Skeletal muscle tissue (tissue), 5 donors: ENCODE measurements at places on chromosomes 13 and 19. TPM values are rescaled to one million over a fixed set of nuclear protein-coding genes. Genes with fewer than 3 reads are reported as not detected.

The FCAR gene
- 1.0 TPM for total RNA-seq

The PSG3 gene
- total RNA-seq, result not detected

The TICAM1 gene
- total RNA-seq, result 1.6 TPM

The TNFSF9 gene
- 1.0 TPM for total RNA-seq

The TMC4 gene
- total RNA-seq, result 1.0 TPM

The ZNF135 gene
- 10.4 TPM for total RNA-seq

The IFNL1 gene
- total RNA-seq, result not detected

The KLF16 gene
- total RNA-seq, result 2.6 TPM

The KRTDAP gene
- total RNA-seq, result not detected

The MUC16 gene
- not detected for total RNA-seq

The GJB6 gene
- total RNA-seq, result not detected

The ZNF627 gene
- 30.8 TPM for total RNA-seq

The WDR88 gene
- not detected for total RNA-seq

The MARK4 gene
- 15.7 TPM for total RNA-seq

The ZNF83 gene
- total RNA-seq, result 29.2 TPM

The C13orf42 gene
- total RNA-seq, result not detected

The CAMSAP3 gene
- not detected for total RNA-seq

The TPP2 gene
- total RNA-seq, result 45.4 TPM

The NLRP4 gene
- not detected for total RNA-seq

The ZNF66 gene
- 13.6 TPM for total RNA-seq

The FAM124A gene
- 0.52 TPM for total RNA-seq

The ACP5 gene
- total RNA-seq, result 3.7 TPM

The IRGC gene
- total RNA-seq, result not detected

The ZNF675 gene
- 5.2 TPM for total RNA-seq

The C5AR2 gene
- 0.52 TPM for total RNA-seq

The PSENEN gene
- 7.8 TPM for total RNA-seq

The CTU1 gene
- 4.2 TPM for total RNA-seq

The GPR12 gene
- total RNA-seq, result not detected

The KLK2 gene
- total RNA-seq, result not detected

The KLK13 gene
- not detected for total RNA-seq

The RNF113B gene
- not detected for total RNA-seq

The NCR1 gene
- not detected for total RNA-seq

The PRSS57 gene
- not detected for total RNA-seq

The KIRREL2 gene
- total RNA-seq, result not detected

The SMIM44 gene
- total RNA-seq, result not detected

The ZNF491 gene
- total RNA-seq, result 7.8 TPM

The NMRK2 gene
- total RNA-seq, result 48.5 TPM

The ALG11 gene
- total RNA-seq, result 25.1 TPM

The ZNF208 gene
- 1.0 TPM for total RNA-seq

The ZNF541 gene
- total RNA-seq, result not detected

The CALR3 gene
- under 0.01 TPM for total RNA-seq

The PCDH8 gene
- total RNA-seq, result 3.1 TPM

The DIRAS1 gene
- 1.6 TPM for total RNA-seq

The FGF21 gene
- not detected for total RNA-seq

The PCDH17 gene
- total RNA-seq, result 5.2 TPM

The ZNF540 gene
- total RNA-seq, result 1.6 TPM

The SLAIN1 gene
- 8.4 TPM for total RNA-seq

The RGL3 gene
- not detected for total RNA-seq

The CYP2F1 gene
- not detected for total RNA-seq

The POSTN gene
- 1,449 TPM for total RNA-seq

The AXL gene
- 35.0 TPM for total RNA-seq

The SPRED3 gene
- total RNA-seq, result not detected

The GNG14 gene
- total RNA-seq, result not detected

The HTR2A gene
- under 0.01 TPM for total RNA-seq

The SPRY2 gene
- 52.2 TPM for total RNA-seq

The CCDC124 gene
- 15.7 TPM for total RNA-seq
